ENCODE measurements at places on chromosomes 6 and 20. TPM values are rescaled to one million over a fixed set of nuclear protein-coding genes. Genes with fewer than 3 reads are reported as not detected.
A peak's percentile ranks its signal among the peaks of the same experiment; 100 is the strongest.

HAO1 gene
- total RNA-seq: not detected

GHRH gene
- total RNA-seq: not detected

CRISP2 gene
- not detected for total RNA-seq

EPHA7 gene
- total RNA-seq: not detected

GGTLC1 gene
- total RNA-seq: not detected

GFRAL gene
- not detected for total RNA-seq

GNMT gene
- total RNA-seq: 2.8 TPM

IPCEF1 gene
- 0.70 TPM for total RNA-seq

DNA sequence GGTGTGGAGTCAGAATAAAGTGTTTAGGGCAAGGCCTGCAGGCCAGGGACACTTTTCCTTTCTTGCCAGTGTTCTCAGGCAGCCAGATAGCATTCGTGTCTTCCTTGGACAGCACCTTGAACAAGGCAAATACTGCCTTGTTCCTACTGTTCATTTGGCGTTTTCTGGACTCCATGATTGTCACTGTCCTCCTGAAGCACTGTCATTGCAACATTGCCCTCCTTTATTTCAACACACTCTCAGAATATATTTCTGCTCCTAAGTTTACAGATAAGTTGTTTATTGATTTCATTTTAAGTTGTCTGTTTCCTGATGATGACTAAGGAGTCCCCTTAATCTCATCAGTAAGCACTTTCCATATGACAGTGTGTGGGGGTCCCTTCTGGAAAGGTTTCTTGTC lies 15.1 kb upstream of the DEF6 start:
- DNase-seq: no peak

- DNase-seq: no peak
Observed at GRCh38 chr20:32945710-32946221, 58.5 kb downstream of the SUN5 start.

DNA sequence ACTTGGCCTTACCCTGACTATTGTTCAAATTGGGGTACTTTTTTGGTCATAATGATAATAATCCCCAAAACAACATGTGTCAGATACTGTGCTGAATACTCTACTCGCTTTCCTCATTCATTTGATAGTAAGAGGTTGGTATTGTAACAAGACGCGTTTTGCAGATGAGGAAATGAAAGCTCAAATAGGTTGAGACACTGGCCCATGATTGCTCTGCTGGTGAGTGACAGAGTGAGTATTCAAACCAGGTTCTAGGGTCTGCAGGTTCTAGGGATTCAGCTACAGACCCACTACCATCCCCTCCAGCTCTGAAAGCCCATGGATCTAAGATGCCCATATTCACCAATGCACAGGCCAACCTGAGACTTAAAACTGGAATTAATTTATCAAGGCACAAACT lies 1.3 kb upstream of the ENPP4 start:
- peak; percentile 57 for DNase-seq

GRCh38 chr20:61950641-61951071 lies 115.0 kb downstream of the TAF4 start:
- no peak for DNase-seq

DNA sequence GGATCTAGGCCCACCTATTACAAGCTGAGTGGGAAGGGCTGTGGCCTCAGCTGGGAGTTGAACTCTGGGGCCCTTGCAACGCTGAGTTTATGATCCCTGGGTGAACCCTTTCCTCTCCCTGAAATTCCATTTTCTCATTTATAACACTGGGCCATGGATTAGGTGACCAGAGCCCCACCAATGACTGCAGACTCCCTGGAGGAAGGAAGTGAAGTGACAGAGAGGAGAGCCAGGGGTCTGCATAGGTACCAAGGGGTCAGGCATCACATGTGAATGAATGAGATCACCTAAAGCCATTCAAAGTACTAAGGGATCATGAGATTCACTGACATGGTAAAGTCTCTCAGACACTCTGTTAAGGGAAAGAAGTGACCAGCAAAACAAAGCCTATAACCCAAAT lies 46.5 kb upstream of the DSN1 start:
- DNase-seq: no peak

- no peak for DNase-seq
Observed at GRCh38 chr6:137736048-137736818, 130.8 kb upstream of the TNFAIP3 start.

GRCh38 chr6:4347877-4348276 lies 212.5 kb upstream of the ECI2 start:
- DNase-seq: no peak

- DNase-seq: no peak
Observed at GRCh38 chr6:133418108-133418507, 177.0 kb downstream of the EYA4 start.

GRCh38 chr6:3803627-3804468 lies 45.3 kb upstream of the FAM50B start:
- DNase-seq: peak; percentile 55

- DNase-seq: no peak
Observed at GRCh38 chr20:10105046-10105445, 70.3 kb downstream of the ANKEF1 start.

DNA sequence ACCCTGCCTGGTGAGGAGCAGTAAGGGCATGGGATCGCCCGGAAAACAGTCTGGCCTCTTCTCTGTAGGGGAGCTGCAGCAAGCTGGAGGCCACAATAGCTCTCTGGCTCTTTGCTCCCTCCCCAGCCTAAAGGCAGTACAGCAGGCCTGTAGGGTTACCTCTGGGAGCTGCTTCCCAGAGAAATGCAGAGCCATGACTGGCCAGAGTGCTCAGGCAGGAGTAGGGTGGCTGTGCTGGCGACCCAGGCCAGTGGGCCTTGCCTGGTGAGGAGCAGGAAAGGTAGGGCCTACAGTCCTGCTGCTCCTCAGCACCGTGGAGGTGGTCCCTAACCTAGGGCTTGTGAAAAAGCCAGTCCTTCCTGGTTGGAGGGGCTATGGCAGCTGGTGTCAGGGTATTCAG lies 129.9 kb upstream of the CHD6 start:
- no peak for DNase-seq

GRCh38 chr20:19473922-19474286 lies 261.5 kb downstream of the SLC24A3 start:
- DNase-seq: no peak

- no peak for DNase-seq
Observed at GRCh38 chr6:137800762-137801161, 66.3 kb upstream of the TNFAIP3 start.

GRCh38 chr6:8941577-8941976 lies 506.2 kb upstream of the SLC35B3 start:
- no peak for DNase-seq
